ENCODE measurements at places on chromosomes 12 and 14.

DNA sequence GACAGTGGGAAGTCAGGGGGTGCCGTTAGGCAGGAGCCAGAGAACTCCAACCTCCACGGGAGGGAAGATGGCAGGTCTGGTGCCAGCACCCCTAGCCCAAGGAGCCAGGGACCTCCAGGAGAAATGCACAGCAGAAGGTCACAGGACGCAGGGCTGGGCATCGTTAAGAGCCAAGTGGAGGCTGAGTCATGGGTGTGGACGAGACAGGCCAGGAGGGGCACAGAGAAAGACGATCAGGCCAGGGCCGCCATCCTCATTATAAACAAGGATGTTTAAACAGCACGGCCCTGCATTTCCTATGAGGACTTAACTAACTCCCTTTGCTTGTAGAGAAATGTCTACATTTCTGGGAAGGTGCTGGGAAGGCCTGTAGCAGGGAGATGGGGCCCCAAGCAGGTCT is 77.9 kb upstream of the FZD10 start:
- no peak for DNase-seq

- peak; percentile 49 for DNase-seq
These were observed 65.6 kb downstream of the TESC start for GRCh38 chr12:117033382-117034221.

GRCh38 chr12:94235848-94236247 is 87.5 kb downstream of the PLXNC1 start:
- no peak for DNase-seq

- no peak for DNase-seq
These were observed 169.8 kb downstream of the OTOGL start for GRCh38 chr12:80268924-80269749.

DNA sequence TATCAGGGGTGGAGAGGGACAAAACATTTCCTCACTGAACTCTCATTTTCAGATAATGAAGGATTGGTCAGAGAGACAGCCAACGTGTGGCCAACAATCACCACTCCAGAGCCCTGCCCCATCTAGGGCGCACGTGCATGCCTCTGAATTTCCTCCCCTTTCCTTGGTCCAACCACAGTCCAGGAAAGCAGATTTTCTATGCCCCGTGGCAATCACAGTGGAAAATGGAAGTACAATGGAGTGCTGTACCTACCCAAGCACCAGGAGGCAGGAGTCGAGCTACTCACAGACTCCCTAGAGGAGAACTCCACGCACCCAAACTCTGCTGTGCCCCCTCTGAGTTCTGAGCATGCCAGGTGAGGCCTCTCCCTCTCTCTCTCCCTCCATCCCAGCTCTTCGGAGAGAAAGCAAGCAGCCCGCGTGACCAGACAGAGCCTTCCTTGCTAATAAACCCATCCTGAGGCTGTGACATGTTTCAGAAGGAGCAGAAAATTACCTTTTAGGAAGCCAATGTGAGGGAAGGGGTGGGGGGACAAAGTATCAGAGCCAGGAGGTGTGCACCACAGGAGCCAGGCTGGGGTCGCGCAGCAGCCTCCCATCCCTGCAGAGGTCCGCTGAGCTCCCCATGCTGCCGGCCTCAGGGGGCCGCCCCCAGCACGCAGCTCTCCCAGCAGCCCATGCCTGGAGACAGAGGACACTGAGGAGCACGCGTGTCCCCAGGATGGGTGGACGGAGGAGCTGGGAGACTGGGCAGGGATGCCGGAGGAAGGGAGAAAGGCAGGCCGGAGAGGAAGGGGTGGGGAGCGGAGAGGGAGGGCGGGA is 73.4 kb downstream of the PITPNM2 start:
- DNase-seq = no peak

GRCh38 chr12:29191267-29191850 is 42.3 kb downstream of the FAR2 start:
- no peak for DNase-seq

GRCh38 chr12:27076928-27077327 is 5.5 kb downstream of the C12orf71 start:
- DNase-seq = no peak
